Glutamatergic neuron (in vitro differentiated cells): ENCODE measurements at places on chromosomes 16 and 17.
A peak's percentile ranks its signal among the peaks of the same experiment; 100 is the strongest.

- DNase-seq: no peak
These were observed 15.9 kb upstream of the FASN start for GRCh38 chr17:82113941-82114340.

- DNase-seq: no peak
These were observed 45.2 kb upstream of the DHX40 start for GRCh38 chr17:59520251-59520650.

DNA sequence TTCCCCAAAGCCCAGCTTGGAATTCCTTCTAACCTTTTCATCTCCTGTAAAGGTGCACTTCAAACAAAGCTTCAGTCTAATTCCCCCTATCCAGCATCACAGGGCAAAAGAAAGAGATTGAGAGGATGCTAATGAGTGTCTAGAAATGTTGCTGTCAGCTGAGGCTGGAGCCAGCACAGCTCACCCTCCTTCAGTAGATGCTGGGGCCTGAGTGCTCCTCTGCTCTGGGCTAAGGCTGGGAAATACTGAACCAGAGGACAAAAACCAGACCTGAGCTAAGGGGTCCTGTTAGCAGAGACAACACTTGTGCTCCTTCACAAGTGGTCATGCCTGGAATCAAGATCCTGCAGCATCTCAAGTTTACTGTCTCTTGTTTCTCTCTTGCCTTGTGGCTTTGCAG lies 85.0 kb downstream of the CHD9NB start:
- no peak for DNase-seq

- no peak for DNase-seq
These were observed 26.1 kb downstream of the CDRT4 start for GRCh38 chr17:15441315-15441714.

DNA sequence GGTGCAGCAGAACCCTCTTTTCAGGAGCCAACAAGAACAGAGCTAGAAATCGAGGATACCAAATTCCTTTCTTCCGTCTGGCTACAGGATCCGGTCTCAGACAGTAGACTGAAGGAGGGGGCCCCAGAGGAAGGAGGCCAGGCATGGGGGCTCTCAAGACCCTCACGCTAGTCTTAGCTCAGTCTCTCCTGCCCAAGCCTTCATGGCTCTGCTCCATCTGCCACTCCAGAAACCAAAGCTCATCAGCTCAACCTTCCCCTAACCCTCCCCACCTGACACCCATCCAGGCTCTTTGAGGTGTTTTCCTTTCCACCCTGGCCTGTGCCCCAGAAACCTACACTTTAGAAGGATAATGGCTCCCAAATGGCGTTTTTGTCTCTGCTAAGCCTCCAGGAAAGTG lies 6.2 kb upstream of the TMEM92 start:
- DNase-seq: no peak

DNA sequence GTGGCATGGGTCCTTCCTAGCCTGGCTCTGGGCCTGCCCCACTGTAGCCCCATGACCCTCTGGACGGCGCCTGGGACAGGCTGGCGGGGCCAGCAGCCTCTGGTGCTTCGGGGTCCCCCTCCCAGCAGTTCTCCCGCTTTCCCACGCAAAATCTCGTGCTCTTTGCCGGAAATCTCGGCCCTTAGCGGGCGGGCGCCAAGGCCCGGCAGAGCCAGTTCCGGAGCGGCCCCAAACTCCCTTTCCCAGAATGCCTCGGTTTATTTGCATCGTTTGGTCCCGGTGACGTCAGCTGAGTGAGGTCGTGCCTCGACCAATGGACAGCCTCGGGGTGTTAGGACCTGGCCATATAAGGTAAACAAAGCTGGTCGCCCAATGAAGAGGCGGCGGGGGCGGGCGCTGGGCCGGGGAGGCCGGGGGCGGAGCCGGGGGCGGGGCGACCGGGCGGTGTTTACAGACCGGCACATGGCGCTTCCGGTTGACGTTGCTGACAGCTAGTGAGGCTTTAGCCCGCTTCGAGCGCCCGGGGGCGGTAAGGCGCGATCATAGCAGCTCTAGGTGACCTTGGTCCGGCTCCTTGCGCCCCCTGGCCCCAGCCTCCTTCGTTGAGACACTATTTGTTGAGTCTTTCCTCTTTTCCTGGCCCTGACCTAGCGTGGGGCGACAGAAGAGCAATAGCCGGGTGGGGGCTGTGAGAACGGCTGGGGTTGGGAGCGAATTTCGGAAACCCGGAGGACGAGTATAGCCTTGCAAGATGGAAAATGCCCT lies 1.5 kb upstream of the UBALD1 start:
- peak; percentile 98 for DNase-seq

DNA sequence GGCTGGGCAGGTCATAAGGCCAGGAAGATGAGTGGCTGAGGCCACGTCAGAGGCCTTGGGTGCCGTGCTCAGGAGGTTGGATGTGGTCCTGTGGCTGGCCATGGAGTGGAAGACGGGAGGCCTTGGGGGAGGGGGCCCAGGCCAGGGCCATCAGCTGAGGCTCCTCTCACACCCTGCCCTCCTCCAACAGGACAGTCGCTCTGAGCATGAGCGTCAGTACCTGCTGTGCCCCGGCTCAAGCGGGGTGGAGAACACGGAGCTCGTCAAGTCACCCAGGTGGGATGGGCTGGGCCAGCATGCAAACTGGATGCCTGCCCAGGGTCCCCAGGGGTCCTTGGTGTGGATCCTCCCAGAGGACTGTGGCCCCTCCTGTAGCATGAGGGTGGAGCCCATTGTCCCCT lies 19.2 kb downstream of the POLR3E start:
- DNase-seq: no peak
